ENCODE measurements at places on chromosomes 13 and 19.
A peak's percentile ranks its signal among the peaks of the same experiment; 100 is the strongest.

GRCh38 chr13:73955977-73956500, 178.2 kb downstream of the KLF12 start:
- no peak for DNase-seq

- DNase-seq, result no peak
Observed at GRCh38 chr13:90315061-90315460, 1032.4 kb upstream of the MIR17HG start.

GRCh38 chr19:11924886-11925650, at the start of gene ZNF700:
TSS of gene ZNF700 (plus strand) at chr19:11925107. CDS start at chr19:11925211, 104 bp downstream.
- DNase-seq, result peak; percentile 92

DNA sequence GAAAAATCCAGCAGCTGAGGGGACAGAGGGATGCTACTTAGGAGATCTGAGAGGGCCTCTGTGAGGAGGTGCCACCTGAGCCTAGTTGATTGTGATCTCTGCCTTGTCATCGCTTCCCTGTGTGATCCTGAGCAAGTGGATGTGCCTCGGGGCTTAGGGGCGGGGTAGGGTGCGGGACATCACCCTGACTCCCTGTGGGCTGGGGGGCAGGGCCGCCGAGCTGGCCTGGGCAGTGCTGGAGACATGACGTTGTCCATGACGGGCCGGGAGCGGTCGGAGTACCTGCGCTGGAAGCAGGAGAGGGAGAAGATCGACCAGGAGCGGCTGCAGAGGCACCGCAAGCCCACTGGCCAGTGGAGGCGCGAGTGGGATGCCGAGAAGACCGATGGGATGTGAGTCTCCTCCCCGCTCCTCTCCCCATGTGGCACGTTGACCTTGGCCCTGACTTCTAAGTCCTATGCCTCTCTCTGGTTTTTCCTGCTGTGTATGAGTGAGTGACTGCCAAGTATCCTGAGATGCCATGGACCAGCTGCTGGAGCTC, 8.2 kb upstream of the INAFM1 start:
- no peak for DNase-seq

GRCh38 chr13:107834717-107835116, 380.6 kb downstream of the LIG4 start:
- no peak for DNase-seq

GRCh38 chr13:21852043-21852442, 181.2 kb downstream of the FGF9 start:
- DNase-seq, result no peak

- DNase-seq, result no peak
Observed at GRCh38 chr13:52085421-52085820, 43.5 kb downstream of the NEK5 start.

DNA sequence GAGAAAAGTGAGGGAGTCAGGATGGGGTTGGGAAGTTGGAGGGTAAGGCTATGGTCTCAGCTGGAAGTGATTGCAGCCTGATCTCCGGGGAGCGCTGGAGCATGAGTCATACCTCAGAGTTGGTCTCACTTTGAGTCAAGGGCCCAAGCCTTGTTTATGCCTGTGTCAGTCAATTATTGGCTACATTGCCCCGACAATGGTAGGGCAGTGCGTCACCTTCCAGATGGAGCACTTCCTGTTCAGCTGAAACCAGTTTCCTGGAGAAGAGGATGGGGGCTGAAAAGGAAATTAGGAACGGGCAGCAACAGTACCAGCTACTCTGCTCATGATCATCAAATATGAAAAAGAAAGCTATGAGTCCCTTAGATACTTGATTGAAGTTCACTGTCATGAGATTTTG, 60.4 kb downstream of the ADGRE1 start:
- DNase-seq, result no peak

DNA sequence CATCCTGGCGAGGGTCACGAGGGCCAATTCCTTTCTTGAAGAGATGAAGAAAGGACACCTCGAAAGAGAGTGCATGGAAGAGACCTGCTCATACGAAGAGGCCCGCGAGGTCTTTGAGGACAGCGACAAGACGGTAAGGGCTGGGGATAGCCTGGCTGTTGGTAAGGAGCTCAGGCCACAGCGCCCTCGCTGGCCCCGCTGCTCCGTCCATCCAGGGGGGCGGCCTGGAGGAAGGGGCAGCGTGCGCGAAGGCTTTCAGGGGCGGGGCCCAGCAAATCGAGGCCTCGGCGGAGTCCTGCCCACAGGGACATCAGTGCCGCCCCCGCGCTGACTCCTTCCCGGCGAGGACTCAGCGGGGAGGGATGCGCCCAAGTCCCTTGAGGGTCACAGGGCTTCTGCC, 6.9 kb downstream of the F10 start:
- no peak for DNase-seq

- DNase-seq, result peak; percentile 91
Observed at GRCh38 chr13:96053003-96053703, at the start of gene UGGT2. TSS of gene UGGT2 (minus strand) at chr13:96053401. CDS start at chr13:96053312, 89 bp downstream.

DNA sequence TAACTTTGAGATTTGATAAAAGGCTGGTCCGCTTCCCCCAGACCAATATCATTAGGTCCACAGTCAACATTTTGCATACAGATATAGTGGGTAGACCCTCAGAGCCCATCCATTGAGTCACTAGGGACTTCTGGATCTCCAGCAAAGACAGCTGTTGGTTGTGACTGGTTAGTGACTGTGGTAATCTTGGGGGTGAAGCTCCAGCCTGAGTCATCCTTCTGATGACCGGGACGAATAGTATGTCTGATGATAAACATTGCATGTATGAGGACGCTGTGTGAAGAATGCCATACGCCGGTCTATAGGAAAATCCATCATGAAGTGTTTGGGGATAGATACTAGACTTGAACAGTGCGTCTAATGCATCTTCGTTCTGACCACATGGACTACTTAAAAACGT, 307.0 kb downstream of the UQCRFS1 start:
- no peak for DNase-seq

- no peak for DNase-seq
Observed at GRCh38 chr13:25300861-25301346, 521 bp upstream of the NUP58 start.

DNA sequence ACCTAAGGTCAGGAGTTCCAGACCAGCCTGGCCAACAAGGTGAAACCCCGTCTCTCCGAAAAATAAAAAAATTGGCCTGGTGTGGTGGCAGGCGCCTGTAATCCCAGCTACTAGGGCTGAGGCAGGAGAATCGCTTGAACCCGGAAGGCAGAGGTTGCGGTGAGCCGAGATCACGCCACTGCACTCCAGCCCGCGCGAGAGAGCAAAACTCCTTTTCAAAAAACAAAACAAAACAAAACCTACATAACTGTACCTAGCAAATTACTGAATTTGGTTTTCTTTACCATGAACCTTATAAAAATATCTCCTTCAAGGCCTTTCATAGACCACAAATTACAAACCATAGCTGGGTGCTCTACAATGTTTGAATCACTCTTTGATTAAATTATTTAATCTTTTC, 760 bp downstream of the ZNF91 start:
- peak; percentile 14 for DNase-seq

- no peak for DNase-seq
Observed at GRCh38 chr13:66967811-66968597, 262.1 kb downstream of the PCDH9 start.

DNA sequence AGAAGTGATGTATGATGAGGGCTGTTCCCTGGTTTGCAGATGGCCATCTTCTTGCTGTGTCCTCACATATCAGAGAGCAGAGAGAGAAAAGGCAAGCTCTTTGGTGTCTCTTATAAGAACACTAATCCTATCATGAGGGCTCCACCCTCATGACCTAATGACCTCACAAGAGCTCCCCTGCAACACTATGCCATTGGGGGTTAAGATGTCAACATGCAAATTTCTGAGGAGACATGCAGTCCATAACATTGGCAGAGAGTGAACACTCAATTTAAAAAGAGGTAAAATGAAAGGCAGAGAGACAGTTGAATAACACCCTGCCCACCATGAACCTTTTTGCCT, 10.9 kb downstream of the FAM187B start:
- no peak for DNase-seq

DNA sequence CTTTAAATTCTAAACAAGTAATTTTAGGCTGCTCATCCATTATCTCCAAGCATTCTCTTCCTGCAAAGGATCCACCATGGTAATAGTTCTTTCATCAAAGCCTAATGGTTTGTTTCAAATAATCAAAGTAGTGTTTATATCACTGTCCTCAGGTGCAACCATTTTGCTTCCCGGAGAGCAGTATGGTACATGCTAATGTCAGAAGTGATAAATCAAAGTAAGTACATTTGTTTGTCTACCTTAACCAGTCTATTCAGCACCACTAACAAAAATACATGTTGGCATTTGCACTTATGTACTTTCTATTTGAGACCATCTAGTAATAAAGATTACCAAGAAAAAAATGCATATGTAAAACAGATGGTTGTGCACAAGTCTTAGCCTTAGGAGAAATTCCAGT, 37.5 kb downstream of the DACH1 start:
- DNase-seq, result peak; percentile 16

DNA sequence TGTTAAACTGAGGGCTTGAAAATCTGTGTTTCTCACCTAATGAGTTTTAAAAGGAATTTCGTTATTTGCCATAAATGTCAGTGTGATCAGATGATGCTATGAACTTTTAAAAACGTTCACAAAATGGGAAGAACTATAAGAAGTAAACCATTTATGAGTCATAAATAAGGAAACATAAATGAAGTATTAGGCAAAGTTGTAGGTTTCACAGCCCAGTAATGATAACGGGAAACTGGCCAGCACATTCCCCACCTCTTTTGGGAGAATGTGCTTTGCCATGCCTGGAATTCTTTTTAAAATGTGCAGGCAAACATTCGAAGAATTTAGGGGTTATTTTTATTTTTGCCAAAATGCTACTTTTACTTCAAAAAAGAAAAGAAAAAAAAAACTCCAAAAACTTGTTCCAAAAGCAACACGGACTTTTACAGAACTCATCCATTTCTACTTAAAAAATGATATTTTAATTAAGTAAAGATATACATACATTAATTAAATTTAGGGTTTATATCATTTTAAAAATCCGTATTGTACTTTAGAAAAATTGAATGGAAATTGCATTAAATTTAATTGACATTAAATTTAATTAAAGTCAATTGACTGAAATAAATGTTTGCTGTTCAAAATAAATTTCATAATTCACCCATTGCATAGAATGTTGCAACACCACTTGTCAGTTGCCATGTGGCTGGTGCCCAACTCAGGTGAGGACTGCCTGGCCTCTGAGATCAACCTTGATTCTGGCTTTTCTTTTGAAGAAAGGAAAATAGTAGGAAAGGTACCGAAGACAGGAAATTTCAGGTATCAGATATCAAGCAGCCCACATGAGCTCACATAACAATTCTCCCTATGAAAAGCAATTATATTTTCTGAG, 1198.5 kb downstream of the EFNB2 start:
- no peak for DNase-seq

- DNase-seq, result no peak
Observed at GRCh38 chr13:32759152-32759551, 172.9 kb downstream of the PDS5B start.

- no peak for DNase-seq
Observed at GRCh38 chr19:41225238-41226052, 6.4 kb downstream of the AXL start.

GRCh38 chr13:112331675-112332074, 44.5 kb upstream of the SPACA7 start:
- DNase-seq, result no peak

DNA sequence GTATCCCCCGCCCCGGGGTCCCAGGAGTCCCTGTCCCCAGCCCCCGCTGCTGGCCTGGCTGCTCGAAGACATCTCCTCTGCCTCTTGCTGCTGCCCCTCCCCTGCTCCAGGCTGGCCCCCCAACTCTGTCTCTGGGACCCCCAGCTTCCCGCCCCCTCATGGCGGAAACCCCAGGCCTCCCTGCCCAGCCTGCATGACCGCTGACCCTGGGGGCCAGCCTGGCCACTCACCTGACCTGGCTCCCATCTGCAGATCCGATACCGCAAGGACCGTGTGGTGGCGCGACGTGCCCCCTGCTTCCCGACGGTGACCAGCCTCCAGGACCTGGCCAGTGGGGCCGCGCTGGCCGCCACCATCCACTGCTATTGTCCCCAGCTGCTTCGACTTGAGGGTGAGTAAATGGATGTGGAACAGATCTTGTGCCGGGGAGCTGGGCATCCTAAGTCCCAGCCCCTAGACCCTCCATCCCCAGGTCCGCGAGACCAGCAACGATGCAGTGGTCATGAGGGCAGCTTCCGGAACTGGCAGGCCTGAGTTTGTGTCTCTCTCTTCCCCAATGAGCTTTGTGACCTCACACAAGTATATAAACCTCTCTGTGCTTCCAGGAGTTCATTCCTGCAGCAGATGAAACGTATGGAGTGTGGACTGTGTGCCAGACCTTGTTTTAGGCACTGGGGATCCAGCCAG, 12.4 kb downstream of the CAMSAP3 start:
- no peak for DNase-seq

DNA sequence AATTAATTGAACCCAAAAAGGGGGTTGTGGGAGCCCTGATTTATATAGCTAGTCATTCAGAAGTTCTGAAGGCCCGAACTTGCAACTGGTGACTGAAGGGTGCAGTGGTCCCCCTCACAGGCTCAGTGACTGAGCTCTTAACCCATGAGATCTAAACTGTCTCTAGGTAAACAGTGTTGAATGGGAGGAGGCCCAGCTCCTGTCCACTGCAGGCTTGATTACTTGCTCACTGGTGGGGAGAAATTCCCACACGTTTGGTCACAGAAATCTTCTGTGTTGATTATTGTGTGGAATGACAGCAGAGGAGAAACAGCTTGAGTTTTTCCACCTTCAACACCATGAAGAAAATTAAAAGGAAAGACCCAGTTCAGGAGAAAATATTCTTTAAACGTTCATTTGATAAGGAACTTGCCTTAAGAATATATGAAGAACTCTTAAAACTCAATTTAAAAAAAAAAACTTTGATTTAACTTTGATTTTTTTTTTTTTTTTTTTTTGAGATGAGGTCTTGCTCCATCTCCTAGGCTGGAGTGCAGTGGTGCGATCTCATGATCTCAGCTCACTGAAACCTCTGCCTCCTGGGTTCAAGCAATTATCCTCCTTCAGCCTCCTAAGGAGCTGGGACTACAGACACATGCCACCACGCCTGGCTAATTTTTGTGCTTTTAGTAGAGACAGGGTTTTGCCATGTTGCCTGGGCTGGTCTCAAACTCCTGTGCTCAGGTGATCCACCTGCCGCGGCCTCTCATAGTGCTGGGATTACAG, 249.3 kb downstream of the UQCRFS1 start:
- DNase-seq, result no peak

GRCh38 chr13:76892488-76892887, 6.3 kb upstream of the KCTD12 start:
- DNase-seq, result peak; percentile 12

- DNase-seq, result no peak
Observed at GRCh38 chr19:1163283-1163933, 10.7 kb downstream of the SBNO2 start.

- DNase-seq, result no peak
Observed at GRCh38 chr19:57002710-57003109, 117.1 kb upstream of the USP29 start.

- no peak for DNase-seq
Observed at GRCh38 chr19:37989855-37990254, 82.8 kb downstream of the SIPA1L3 start.

Measured in NCI-H526 (cell line).